ENCODE measurements at places on chromosomes 5 and 9. TPM values are rescaled to one million over a fixed set of nuclear protein-coding genes. Genes with fewer than 3 reads are reported as not detected.
A peak's percentile ranks its signal among the peaks of the same experiment; 100 is the strongest.

DNA sequence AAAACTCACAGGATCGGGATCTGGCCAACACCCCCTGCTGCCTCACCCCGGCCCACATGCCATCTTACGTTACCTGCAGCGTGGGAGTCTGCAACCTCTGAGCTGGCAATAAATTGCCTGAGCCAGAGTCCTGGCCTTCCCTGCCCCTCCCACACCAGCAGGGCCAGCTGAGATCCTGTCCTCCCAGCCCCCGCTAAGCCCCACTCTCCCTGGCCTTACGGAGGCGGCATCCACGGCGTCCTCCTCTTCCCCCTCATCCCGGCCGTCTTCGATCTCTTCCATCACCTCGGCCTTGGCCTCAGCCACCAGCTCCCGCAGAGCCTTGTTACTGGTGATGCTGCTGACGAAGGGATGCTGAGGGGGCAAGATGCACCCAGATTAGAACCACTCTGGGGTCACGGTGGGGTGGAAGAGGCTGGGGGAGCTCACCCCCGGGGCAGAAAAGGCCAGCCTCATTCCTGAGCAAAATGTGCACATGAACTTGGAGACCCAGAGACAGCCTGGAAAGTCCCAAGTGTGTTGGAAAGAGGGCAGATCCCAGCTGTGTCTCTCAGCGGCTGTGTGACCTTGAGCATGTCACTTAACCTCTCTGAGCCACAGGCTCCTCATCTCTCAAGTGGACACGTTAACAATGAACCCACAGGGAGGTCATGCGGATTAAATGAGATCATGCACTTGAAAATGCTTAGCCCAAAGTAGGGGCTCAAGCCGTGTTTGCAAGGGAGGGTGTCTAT, 89.9 kb upstream of the FBXW11 start:
- H3K36me3 ChIP-seq: no peaks in the 10 kb centered on the region
- H3K27me3 ChIP-seq: no peaks in the 10 kb centered on the region
- H3K4me1 ChIP-seq: peaks cover 5% of the 10 kb centered on the region

The TRIM7 gene
- total RNA-seq: 0.47 TPM

DNA sequence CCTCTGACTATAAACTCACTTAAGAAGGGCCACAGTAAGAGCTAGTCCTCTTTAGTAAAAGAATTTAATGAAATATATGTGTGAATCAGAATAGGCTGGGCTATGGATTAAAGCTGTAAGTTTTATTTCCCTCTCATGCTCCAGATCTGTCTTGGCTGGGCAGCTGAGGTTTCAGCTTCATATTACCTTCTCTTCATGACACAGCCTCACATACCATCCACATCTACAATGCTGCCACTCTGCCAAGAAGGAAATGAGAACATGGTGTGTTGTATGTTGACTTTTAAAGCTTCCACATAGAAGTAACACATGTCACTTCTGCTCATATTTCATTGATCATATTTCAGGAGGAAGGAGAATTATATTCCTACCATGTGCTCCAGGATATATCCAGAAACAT, 776.0 kb upstream of the ACO1 start:
- DNase-seq: no peak
- H3K36me3 ChIP-seq: no peaks in the 10 kb centered on the region
- H3K4me1 ChIP-seq: no peaks in the 10 kb centered on the region
- no peak overlapping the region for H3K4me3 ChIP-seq
- H3K27me3 ChIP-seq: no peaks in the 10 kb centered on the region

DNA sequence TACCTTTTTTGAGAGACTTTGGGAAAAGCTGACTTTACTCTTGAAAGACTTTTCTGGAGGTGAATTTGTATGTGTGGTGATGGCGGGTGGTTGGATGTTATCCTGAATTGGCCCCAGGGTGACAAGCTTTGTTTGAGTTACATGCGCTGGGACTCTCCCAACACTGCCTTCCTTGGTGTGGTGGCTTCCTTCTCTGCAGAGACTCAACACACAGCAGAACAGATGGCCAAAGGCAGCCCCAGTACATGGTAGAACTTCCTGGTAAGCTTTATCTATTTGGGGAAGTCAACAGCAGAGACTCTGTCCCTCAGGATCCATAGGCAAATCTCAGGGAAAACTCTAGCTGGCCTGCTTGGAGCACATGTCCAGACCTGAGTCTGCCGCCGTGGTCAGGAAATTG, 18.1 kb downstream of the C1QTNF2 start:
- DNase-seq: no peak
- no peaks in the 10 kb centered on the region for H3K4me1 ChIP-seq
- H3K4me3 ChIP-seq: no peak overlapping the region

- no peak overlapping the region for H3K4me3 ChIP-seq
- no peak overlapping the region for H3K27ac ChIP-seq
- H3K27me3 ChIP-seq: no peaks in the 10 kb centered on the region
- no peaks in the 10 kb centered on the region for H3K36me3 ChIP-seq
- DNase-seq: no peak
These were observed 220.3 kb downstream of the SPATA31D1 start for GRCh38 chr9:82208741-82209450.

GRCh38 chr5:168713051-168713450, 133.9 kb upstream of the PANK3 start:
- no peaks in the 10 kb centered on the region for H3K27me3 ChIP-seq
- H3K4me1 ChIP-seq: no peaks in the 10 kb centered on the region
- no peak overlapping the region for H3K27ac ChIP-seq
- no peak overlapping the region for H3K4me3 ChIP-seq

The OGN gene
- not detected for total RNA-seq

GRCh38 chr5:135881244-135881643, 14.4 kb downstream of the IL9 start:
- no peak for DNase-seq
- H3K4me1 ChIP-seq: peaks cover 3% of the 10 kb centered on the region
- no peaks in the 10 kb centered on the region for H3K36me3 ChIP-seq
- H3K4me3 ChIP-seq: no peak overlapping the region
- H3K27ac ChIP-seq: no peak overlapping the region
- H3K27me3 ChIP-seq: no peaks in the 10 kb centered on the region

The GABRB2 gene
- total RNA-seq: 1.9 TPM

GRCh38 chr9:16824545-16825330, 45.7 kb downstream of the BNC2 start:
- peaks cover 10% of the 10 kb centered on the region for H3K4me1 ChIP-seq
- H3K27ac ChIP-seq: no peak overlapping the region
- no peaks in the 10 kb centered on the region for H3K27me3 ChIP-seq
- no peaks in the 10 kb centered on the region for H3K36me3 ChIP-seq
- DNase-seq: no peak

The RAB24 gene
- total RNA-seq: 18.8 TPM

The HSPA4 gene
- total RNA-seq: 411 TPM

DNA sequence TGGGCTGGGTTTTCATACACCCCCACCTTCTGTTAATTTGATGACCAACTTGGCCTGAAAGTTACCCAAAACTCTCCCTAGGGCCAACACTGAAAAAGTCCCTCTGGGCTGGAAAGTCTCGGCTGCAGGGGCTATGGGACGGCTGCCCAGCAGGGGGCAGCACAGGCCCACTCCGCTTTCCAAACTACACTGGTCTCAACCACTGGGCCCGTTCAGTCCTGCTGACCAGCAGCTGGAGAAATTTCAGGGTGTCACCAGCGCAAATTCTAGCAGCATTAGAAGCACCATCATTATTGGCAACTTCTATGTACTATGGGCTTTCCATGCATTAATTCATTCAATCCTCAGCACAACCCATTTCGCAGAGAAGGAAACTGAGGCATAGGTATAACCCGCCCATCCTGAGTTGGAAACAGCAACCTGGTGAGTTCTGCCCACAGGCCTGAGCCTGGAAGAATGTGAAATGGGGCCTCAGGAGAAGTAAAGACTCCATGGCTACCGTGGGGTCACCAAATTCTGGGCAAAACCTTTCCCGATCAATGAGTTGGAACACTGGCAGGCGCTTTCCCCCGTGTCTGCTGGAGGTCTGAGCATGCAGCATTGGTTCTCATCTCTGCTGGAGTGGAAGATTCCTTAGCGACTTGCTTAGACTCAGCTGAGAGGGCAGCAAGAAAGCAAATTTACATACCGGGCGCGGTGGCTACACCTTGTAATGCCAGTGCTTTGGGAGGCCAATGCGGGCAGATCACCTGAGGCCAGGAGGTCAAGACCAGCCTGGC, 9.7 kb downstream of the ORM2 start:
- H3K27me3 ChIP-seq: no peaks in the 10 kb centered on the region
- DNase-seq: peak; percentile 38
- no peak overlapping the region for H3K4me3 ChIP-seq
- no peak overlapping the region for H3K27ac ChIP-seq
- peaks cover 53% of the 10 kb centered on the region for H3K36me3 ChIP-seq

The ORM2 gene
- 0.90 TPM for total RNA-seq

- H3K27ac ChIP-seq: no peak overlapping the region
- H3K4me3 ChIP-seq: no peak overlapping the region
- H3K4me1 ChIP-seq: no peaks in the 10 kb centered on the region
- H3K27me3 ChIP-seq: no peaks in the 10 kb centered on the region
These were observed 1393.1 kb downstream of the EFNA5 start for GRCh38 chr5:106277540-106278096.

The PCDHGB7 gene
- total RNA-seq: 9.5 TPM

GRCh38 chr5:123809594-123810221, 297.7 kb downstream of the CSNK1G3 start:
- no peaks in the 10 kb centered on the region for H3K27me3 ChIP-seq
- no peak for DNase-seq
- no peaks in the 10 kb centered on the region for H3K36me3 ChIP-seq
- no peak overlapping the region for H3K27ac ChIP-seq

DNA sequence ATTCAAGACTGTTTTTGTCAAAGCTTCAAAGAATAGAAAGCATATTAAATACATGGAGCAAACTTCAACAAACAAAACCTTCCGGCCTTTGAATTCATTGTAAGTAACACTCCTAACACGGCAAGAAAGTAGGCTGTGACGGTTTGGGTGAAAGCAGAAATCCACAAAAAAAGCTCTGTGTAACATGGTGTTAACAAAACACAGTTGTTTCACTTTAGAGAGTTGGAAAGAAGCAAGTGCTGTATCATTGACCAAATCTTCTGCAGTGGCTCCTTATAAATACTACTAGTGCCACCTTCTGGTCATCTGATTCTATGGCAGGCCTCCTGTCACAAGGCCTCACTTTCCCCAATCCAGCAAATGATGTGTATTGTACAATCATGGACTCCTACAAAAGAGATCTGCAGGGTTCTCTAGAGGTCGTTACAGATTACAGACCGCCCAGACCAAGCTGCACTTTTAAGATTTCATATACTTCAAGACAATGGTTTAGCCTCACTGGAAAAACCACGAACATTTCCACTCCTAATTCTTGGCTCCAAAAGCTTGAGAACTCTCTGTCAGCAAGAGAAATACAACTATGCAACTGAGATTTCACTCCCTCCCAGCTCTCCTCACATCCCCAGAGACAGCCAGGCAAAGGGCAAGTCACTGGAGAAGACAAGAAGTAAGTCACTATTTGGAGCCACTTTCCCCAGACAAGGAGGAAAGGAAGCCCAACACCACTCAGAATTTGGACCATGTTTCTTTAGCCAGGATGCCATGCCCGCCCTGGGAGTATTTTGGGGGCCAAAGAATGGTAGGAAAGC, 196.2 kb downstream of the DTWD2 start:
- H3K4me3 ChIP-seq: no peak overlapping the region
- H3K27ac ChIP-seq: no peak overlapping the region
- H3K36me3 ChIP-seq: no peaks in the 10 kb centered on the region
- H3K27me3 ChIP-seq: no peaks in the 10 kb centered on the region
- DNase-seq: no peak

DNA sequence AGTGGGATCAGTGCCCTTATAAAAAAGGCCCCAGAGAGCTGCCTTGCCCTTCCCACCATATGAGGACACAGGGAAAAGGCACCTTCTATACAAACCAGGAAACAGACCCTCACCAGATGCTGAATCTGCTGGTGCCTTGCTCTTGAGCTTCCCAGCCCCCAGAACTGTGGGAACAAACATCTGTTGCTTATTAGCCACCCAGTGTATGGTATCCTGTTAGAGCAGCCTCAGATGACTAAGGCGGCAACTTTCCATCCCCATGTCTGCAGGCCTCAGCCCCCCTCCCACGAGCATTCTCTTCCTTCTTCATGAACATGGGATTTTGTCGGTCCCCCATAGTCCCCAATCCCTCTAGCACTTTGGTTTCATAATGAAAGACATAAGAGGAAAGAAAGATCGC, 202.5 kb upstream of the GAS1 start:
- H3K4me1 ChIP-seq: peaks cover 12% of the 10 kb centered on the region
- no peak overlapping the region for H3K4me3 ChIP-seq
- no peak overlapping the region for H3K27ac ChIP-seq
- no peaks in the 10 kb centered on the region for H3K27me3 ChIP-seq
- DNase-seq: no peak

The C1QTNF3 gene
- 1.0 TPM for total RNA-seq

- H3K27ac ChIP-seq: no peak overlapping the region
- no peaks in the 10 kb centered on the region for H3K4me1 ChIP-seq
- no peaks in the 10 kb centered on the region for H3K36me3 ChIP-seq
- no peak for DNase-seq
These were observed 3.0 kb downstream of the GOLM1 start for GRCh38 chr9:86096386-86096785.

DNA sequence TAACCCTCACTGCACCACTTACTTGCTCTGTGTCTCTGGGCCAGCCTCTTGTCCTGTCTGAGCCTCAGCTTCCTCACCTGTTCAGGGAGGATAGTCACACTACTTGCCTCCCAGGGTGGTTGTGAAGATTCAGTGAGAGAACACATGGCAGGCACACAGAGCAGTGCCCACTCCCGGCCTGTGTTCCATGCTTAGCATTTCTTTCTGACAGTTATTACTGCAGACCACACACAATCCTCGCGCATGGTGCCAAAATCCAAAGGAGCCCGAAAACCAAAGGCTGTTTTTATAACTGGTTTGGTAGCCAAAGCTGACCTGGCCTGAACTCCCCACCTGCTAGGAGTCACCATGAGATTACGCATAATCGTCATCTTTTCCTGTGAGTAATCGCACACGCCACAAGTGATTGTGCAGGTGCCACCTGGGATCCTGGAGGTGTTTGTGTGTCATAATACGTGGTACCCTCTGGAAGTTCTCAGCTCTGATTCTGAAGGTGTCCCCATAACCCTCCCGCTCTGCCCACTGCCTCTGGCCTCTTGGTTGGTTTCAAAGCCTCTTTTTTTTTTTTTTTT, 84.6 kb upstream of the FBXW11 start:
- H3K27me3 ChIP-seq: no peaks in the 10 kb centered on the region
- H3K4me1 ChIP-seq: no peaks in the 10 kb centered on the region
- no peaks in the 10 kb centered on the region for H3K36me3 ChIP-seq

DNA sequence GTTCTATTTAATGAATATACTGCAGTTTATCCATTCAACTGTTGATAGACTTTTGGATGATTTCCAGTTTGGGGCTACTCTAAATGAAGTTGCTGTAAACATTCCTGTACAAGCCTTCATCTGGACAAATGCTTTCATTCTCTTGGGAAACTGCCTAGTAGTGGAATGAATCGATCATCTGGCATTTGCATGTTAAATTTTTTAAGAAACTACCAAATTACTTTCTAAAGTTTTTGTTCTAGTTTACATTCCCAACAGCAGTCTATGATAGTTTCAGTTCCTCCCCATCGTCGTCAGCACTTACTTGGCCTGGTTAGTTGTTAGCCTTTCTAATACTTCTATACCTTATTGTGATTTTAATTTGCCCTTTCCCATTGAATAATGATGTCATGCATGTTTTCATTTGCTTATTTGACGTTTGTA, 306.3 kb downstream of the FER start:
- no peaks in the 10 kb centered on the region for H3K27me3 ChIP-seq
- no peaks in the 10 kb centered on the region for H3K4me1 ChIP-seq
- no peaks in the 10 kb centered on the region for H3K36me3 ChIP-seq
- no peak overlapping the region for H3K27ac ChIP-seq

The C9orf153 gene
- 0.65 TPM for total RNA-seq

The CEL gene
- total RNA-seq: 2.5 TPM

The TIFAB gene
- total RNA-seq: not detected

- H3K27ac ChIP-seq: no peak overlapping the region
- no peak overlapping the region for H3K4me3 ChIP-seq
- no peaks in the 10 kb centered on the region for H3K4me1 ChIP-seq
- DNase-seq: no peak
- H3K36me3 ChIP-seq: no peaks in the 10 kb centered on the region
These were observed 143.2 kb downstream of the RMI1 start for GRCh38 chr9:84123648-84124406.

All from H1 (cell line).